ENCODE measurements at places on chromosomes 11 and 22.

DNA sequence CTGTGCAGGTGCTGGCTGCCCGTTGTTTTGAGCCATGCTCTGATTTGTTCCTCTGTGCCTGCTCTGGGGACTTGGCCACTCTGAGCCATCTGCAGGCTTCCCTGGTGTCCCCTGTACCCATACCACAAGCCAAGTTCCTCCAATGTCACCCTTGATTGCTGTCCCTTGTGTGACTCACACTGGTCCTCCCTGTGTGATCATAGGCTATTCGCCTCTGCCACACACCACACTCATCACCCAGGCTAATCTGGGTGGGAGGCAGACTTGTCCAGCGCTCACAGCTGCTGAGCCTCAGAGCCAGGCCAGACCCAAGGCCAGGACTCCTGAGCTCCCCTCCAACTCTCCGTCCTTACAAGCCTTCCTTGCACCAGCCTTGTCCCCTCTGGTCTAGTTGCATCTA lies 31.7 kb downstream of the IGF2 start:
- no peak for DNase-seq

- DNase-seq = no peak
These were observed 20.2 kb downstream of the RTN4RL2 start for GRCh38 chr11:57480409-57481137.

- DNase-seq = no peak
These were observed 7.0 kb downstream of the LGR4 start for GRCh38 chr11:27465629-27466028.

- no peak for DNase-seq
These were observed 101.1 kb downstream of the ATXN10 start for GRCh38 chr22:45772743-45773142.

DNA sequence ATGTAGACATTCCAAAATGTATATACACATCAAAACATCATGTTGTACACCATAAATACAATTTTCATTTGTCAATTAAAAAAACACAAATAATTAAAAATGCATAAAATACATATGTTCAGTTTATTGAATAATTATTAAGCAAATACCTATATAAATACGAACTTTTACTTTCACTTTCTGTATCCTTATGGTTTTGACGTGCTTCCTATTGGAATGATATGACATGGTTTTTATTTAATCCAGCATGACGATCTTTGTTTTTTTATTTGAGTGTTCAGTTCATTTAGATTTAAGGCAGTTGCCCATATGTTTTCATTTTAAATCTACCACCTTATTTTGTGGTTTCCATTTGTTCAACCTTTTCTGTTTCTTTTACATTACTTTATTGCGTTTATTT lies 198.3 kb upstream of the PLET1 start:
- DNase-seq = no peak

DNA sequence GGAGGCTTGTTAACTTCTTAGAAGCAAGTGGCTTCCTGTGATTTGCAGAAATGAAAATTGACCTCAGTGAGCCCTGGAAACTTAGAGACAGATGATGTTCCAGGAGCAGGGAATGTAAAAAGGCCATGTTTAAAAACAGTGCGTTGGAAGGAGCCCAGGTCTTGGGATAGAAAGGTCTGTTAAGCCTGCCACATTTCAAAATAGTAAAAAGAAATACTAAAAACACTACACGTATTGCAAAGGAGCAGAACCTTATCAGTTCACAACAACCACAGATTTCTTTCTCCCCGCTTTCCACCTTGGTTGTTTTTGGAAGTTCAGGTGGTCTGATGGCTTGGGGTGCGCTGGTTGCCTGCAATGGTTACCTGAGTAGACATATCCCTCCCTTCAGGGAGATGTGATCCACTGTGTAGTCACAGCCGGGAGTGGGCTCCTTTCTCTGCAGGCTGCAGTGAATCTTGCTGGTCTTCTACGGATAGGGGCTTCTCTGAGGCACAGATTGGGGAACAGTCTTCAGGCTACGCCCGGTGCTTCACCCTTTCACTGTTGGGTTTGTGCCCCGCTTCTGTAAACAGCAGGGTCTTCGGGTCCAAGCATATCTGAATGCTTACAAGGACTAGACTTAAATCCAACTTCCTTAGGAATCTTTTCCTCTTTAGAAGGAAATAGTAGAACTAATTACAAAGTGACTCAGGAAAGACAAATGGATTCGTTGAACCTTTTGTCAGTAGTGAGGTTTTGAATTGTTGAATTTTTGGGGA lies 1.9 kb downstream of the TEAD1 start:
- DNase-seq = no peak

DNA sequence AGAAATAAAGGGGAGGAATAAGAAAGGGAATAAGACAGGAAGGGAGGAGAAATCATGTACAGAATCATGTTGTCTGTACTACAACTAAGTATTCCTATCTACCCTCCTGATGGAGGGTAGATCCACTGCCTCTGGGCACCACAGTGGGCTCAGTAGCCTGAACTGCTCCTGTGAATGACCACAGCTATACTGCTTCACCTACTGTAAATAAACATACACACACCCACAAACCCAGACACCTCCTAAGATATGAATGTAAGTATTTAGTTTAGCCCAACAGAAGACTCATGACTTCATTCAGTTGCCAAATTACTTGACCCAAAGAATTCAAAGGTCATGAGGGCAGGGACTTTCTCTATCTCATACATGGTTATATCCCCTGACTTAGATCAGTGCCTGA lies 177.3 kb upstream of the C11orf58 start:
- DNase-seq = no peak

- DNase-seq = no peak
These were observed 96.0 kb downstream of the MICAL3 start for GRCh38 chr22:17928391-17928790.

DNA sequence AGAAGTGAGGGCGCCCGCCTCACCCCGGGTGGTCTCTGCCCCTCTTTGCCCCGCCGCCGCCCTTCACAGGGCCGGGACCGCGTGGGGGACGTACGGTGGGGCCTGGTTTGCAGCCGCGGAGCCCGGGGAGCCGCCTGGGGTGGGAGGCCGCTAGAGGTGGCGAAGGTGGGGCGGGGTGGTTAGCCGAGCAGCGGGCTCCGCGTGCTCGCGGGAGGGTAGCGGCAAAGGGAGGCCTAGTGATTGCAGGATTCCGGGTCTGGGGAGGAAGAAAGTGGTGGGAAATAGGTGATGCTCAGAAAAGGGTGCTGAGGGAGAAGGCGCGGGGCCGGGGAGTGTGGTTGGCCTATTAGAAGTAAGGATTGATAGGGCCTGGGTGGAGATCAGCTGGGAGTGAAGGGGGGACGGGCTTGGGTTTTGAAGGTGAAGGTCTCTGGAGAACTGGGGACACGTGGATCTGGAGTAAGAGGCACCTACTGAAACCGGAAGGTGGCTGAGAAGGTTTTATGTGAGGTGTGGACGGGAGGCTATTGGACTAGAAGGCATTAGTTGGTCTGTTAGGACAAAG lies 571 bp downstream of the FAR1 start:
- DNase-seq = no peak

- DNase-seq = no peak
These were observed 20.6 kb downstream of the IFT27 start for GRCh38 chr22:36755316-36755715.

GRCh38 chr11:111349191-111349695 lies 29.8 kb downstream of the POU2AF1 start:
- no peak for DNase-seq

DNA sequence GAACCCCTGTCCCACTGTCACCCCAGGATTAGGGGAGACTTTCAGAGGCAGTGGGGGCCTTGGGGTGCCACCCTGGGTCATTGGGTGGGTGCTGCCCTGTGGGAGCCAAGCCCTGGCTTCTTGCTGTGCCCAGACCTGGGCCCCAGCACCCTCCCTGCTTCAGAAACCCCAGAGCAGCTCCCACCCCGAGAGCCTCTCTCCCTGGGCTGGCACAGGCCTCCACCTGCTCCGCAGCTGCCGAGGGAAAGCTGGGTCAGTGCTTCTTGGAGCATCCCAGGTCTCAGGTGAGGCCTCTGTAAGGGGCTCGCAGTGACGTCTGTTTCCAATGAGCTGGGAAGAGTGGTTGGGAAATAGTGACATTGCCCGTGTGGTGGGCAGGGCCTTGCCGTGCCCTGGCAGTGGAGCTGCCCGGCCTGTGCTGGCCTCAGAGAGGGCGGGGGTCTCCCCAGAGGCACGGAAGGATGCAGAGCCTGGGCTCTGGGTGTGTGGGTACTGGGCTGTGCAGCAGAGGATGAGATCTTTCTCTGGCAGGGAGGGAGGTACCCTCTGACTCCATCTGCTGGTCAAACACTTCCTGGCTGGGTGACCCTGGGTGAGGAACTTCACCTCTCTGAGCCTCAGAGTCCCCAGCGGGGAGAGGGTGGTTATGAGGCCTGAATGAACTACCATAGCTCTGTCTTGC lies 23.0 kb downstream of the C22orf23 start:
- DNase-seq = no peak

DNA sequence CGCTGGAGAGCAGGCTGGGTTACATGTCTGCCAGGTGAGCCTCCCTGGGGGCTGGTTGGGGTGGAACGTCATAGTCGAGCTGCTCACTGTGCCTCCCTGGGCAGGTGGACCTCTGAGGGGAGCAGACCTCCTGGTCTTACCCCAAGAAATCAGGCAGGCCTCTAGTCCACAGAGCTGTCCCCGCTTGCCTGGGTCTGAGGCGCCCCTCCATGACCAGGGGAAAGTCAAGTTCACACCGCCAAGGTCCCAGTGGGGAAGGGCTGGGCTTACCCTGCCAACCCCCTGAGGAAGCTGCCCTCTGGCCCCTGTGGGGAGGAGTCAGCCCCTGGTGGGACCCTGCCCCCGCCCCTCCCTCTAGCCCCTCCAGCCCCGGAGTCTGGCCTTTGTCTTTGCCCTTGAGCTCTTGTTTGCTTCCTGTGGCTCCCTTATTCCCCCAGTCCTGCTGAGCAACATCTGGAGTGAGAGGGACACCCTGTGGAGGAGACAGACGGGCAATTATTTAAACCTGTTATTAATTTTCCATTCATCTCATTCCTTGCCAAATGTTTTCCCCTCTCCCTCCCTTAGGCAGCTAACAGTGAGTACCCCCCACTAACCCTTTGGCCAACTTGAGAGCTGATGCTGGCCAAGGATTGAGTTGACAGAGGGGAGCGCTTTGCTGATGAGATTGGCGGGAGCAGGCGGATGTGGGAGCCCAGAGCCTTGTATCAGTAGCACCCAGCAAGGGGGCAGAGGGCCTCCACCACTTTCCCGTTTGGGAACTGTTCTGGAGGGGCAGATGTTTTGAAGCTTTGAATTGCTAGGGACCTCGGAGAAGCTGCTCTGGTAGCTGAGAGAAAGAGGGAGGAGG lies 83.4 kb downstream of the CEP164 start:
- DNase-seq = no peak

GRCh38 chr11:117492578-117493251 lies 165.1 kb downstream of the CEP164 start:
- DNase-seq = no peak

GRCh38 chr11:67367761-67368227 lies 5.6 kb downstream of the CLCF1 start:
- DNase-seq = no peak

DNA sequence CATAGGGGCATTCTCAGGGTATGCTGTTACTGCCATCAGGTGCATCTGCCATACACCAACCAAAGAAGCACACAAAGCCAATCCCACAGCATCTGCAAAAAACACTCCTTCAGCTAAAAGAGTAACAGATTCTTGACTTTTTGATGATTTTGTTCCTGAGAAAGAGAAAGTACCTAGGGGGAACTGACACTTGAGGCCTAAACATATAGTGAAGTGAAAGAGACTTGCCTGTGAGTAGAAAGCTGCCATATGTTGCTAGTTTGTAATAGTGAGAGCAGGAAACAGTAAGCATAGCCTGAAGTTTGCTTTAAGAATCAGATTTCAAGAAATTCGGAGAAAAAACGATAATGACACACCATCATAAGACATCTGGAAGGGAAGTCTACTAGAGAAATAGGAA lies 97.9 kb upstream of the CTSC start:
- no peak for DNase-seq

DNA sequence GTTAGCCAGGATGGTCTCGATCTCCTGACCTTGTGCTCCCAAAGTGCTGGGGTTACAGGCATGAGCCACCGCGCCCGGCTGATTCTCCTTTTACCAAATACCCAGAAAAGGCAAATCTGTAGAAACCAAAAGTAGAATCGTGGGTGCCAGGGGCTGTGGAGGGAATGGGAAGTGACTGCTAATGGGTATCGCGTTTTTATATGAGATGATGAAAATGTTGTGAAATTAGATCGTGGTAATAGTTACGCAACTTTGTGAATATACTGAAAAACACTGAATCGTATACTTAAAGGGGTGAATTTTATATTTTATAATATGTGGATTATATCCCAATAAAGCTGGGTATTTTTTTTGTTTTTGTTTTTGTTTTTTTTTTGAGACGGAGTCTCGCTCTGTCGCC lies 48.2 kb upstream of the CREB3L1 start:
- no peak for DNase-seq

GRCh38 chr11:111707039-111707690 lies 59.0 kb downstream of the PPP2R1B start:
- peak; percentile 65 for DNase-seq

DNA sequence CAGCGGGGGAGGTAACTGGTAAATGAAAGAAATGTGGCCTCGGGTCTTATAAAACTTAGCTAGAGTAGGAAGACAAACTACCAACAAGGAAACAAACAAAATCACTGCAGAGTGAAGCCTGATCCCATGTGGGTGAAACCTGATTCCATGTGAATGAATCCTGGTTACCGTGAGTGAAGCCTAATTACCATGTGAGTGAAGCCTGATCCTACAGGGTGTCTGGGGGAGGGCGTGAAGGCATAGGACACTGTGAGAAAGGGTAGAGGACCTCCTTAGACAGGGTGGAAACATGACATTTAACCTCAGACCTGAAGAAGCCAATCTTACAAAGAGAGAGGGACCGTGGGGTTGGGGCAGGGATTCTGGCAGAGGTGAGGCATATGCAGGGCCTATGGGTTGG lies 106.2 kb upstream of the USP47 start:
- no peak for DNase-seq

- no peak for DNase-seq
These were observed 47.6 kb downstream of the BRD1 start for GRCh38 chr22:49779853-49780697.

DNA sequence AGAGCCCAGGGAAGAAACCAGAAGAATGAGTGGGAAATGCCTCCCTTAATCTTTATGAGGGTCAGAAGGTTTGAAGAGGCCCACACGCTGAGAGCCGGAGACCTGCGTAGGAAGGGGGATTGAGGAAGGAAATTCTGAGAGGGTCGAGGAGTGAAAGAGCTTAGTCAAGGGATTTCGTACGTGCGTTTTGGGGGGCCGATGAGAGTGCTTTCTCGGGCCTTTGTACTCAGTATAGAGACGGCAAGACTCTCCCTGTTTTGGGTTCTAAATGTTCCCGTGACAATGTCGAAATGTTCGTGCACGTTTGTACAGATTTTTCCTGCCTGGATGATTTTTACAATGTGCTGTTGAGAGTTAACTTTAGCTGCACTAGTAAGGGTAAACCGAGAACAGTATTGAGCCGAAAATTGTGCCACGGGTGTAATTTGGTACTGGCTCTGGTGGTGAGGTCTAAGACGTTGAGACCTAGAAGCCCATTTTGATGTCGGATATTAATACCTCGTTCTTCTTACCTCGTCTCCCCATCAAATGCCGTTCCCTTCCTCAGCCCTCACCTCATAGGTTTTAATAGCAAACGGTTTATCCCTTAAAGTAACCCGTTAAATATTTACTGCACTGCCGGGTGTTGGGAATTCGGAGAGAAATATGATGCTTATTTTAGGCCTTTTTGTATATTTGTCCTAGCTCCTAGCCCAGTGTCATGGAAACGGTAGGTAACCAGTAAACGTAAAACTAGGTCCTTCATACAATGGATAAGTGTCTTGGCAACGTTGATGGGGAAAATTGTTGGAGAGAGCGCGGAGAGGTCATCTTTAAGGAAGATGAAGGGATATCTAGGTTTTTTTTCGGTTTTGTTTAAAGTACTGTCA lies 734 bp downstream of the C11orf58 start:
- no peak for DNase-seq

- no peak for DNase-seq
These were observed 380.9 kb downstream of the TBC1D22A start for GRCh38 chr22:47143249-47143938.
